ENCODE measurements at places on chromosomes 7 and 10. TPM values are rescaled to one million over a fixed set of nuclear protein-coding genes. Genes with fewer than 3 reads are reported as not detected.

GRCh38 chr10:4672201-4672600 lies 153.8 kb upstream of the AKR1E2 start:
- no peak overlapping the region for H3K4me3 ChIP-seq
- no peaks in the 10 kb centered on the region for H3K4me1 ChIP-seq

Gene FFAR4
- total RNA-seq, result 0.17 TPM

GRCh38 chr10:2301227-2301626 lies 563.9 kb upstream of the ADARB2 start:
- no peak overlapping the region for H3K4me3 ChIP-seq
- H3K27me3 ChIP-seq, result no peaks in the 10 kb centered on the region
- no peaks in the 10 kb centered on the region for H3K36me3 ChIP-seq
- H3K27ac ChIP-seq, result no peak overlapping the region
- no peaks in the 10 kb centered on the region for H3K4me1 ChIP-seq
- DNase-seq, result no peak

Gene MOGAT3
- total RNA-seq, result 1.8 TPM

- DNase-seq, result no peak
- H3K27me3 ChIP-seq, result no peaks in the 10 kb centered on the region
- H3K4me3 ChIP-seq, result no peak overlapping the region
- no peaks in the 10 kb centered on the region for H3K4me1 ChIP-seq
- no peak overlapping the region for H3K27ac ChIP-seq
Measured at GRCh38 chr10:6023661-6024333, 38.4 kb downstream of the IL2RA start.

Gene GPR15LG
- total RNA-seq, result not detected

Gene LDB3
- total RNA-seq, result 0.09 TPM

DNA sequence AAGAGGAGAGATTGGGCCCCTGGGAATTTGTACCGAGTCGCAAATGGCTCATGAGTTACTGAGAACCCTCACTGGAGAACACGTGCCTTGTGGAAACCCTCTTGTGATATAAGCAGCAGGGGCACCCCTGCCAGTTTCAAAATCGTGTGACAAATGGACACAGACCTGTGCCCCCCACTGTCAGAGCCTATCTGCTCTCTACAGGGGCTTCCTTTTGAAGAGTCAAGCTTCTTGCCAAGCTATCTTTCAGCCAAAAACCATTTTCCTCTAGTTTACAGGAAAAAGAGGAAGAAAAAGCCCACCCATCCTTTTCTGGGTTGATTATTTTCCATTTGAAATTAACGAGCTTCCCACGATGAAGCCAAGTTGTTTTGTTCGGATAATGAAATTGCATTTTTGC lies 64.1 kb upstream of the MPP7 start:
- DNase-seq, result no peak
- H3K27ac ChIP-seq, result no peak overlapping the region
- no peaks in the 10 kb centered on the region for H3K36me3 ChIP-seq
- no peaks in the 10 kb centered on the region for H3K4me1 ChIP-seq
- no peak overlapping the region for H3K4me3 ChIP-seq
- no peaks in the 10 kb centered on the region for H3K27me3 ChIP-seq

- H3K36me3 ChIP-seq, result no peaks in the 10 kb centered on the region
- no peak overlapping the region for H3K4me3 ChIP-seq
- H3K27ac ChIP-seq, result no peak overlapping the region
- no peak for DNase-seq
- H3K4me1 ChIP-seq, result no peaks in the 10 kb centered on the region
- no peaks in the 10 kb centered on the region for H3K27me3 ChIP-seq
Measured at GRCh38 chr7:4361774-4362173, 320.3 kb upstream of the FOXK1 start.

DNA sequence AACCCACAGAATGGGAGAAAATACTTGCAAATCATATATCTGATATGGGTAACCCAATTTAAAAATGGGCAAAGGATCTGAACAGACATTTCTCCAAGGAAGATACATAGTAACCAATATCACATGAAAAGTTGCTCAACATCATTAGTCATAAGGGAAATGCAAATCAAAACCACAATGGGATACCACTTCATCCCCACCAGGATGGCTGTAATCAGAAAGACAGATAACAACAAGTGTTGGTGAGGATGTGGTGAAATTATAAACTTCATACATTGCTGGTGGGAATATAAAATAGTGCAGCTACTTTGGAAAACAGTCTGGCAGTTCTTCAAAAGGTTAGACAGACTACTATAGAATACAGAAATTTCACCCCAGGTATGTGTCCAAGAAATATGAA lies 19.3 kb downstream of the AOC1 start:
- no peak for DNase-seq
- peaks cover 23% of the 10 kb centered on the region for H3K4me1 ChIP-seq
- H3K4me3 ChIP-seq, result no peak overlapping the region
- no peak overlapping the region for H3K27ac ChIP-seq
- no peaks in the 10 kb centered on the region for H3K27me3 ChIP-seq

DNA sequence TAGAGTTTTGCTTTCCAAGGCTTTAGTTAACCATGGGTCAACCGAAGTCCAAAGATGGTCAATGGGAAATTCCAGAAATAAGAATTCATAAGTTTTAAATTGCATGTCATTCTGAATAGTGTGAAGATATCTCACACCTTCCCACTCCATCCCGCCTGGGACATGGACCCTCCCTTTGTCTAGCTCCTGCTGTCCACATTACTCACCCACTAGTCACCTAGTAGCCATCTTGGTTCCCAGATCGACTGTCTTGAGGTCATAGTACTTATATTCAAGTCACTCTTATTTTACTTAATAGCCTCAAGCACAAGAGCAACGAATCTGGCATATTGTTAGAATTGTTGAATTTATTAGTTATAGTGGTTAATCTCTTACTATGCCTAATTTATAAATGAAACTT lies 366.6 kb downstream of the PRPF18 start:
- H3K36me3 ChIP-seq, result no peaks in the 10 kb centered on the region
- H3K27me3 ChIP-seq, result no peaks in the 10 kb centered on the region
- no peak for DNase-seq
- no peak overlapping the region for H3K4me3 ChIP-seq
- no peak overlapping the region for H3K27ac ChIP-seq
- H3K4me1 ChIP-seq, result no peaks in the 10 kb centered on the region

- no peaks in the 10 kb centered on the region for H3K4me1 ChIP-seq
- H3K27me3 ChIP-seq, result no peaks in the 10 kb centered on the region
- H3K36me3 ChIP-seq, result no peaks in the 10 kb centered on the region
- no peak overlapping the region for H3K4me3 ChIP-seq
- no peak for DNase-seq
Measured at GRCh38 chr7:16960337-16960965, 78.7 kb upstream of the AGR3 start.

DNA sequence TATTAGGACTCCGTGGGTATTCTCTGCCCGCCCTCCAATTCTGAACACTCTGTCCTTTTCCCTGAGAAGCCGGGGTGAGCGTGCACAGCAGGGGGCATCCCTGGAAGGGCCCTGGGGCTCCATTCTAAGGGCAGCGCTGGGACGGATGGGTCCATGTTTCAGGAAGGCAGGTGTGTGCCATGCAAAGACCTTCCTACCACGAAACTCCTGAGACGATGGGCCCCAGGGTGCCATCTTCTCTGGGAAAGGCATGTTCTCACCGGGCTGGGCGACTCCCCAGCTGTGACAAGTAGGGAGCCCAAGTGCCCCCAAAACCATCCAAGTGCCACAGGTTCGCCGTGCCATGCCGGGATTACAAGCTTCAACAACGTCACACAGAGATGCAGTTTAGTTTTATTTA lies 256.7 kb downstream of the DNAJB6 start:
- H3K4me1 ChIP-seq, result no peaks in the 10 kb centered on the region
- DNase-seq, result no peak
- H3K27me3 ChIP-seq, result peaks cover 3% of the 10 kb centered on the region
- H3K4me3 ChIP-seq, result no peak overlapping the region
- no peaks in the 10 kb centered on the region for H3K36me3 ChIP-seq
- no peak overlapping the region for H3K27ac ChIP-seq

Gene GBX1
- total RNA-seq, result not detected

Gene CFTR
- total RNA-seq, result 0.75 TPM

- H3K27me3 ChIP-seq, result no peaks in the 10 kb centered on the region
- H3K4me3 ChIP-seq, result no peak overlapping the region
- DNase-seq, result no peak
- H3K4me1 ChIP-seq, result peaks cover 16% of the 10 kb centered on the region
- H3K36me3 ChIP-seq, result no peaks in the 10 kb centered on the region
- H3K27ac ChIP-seq, result peak overlapping the region; percentile 45
Measured at GRCh38 chr7:80151274-80151665, 16.6 kb downstream of the GNAI1 start.

DNA sequence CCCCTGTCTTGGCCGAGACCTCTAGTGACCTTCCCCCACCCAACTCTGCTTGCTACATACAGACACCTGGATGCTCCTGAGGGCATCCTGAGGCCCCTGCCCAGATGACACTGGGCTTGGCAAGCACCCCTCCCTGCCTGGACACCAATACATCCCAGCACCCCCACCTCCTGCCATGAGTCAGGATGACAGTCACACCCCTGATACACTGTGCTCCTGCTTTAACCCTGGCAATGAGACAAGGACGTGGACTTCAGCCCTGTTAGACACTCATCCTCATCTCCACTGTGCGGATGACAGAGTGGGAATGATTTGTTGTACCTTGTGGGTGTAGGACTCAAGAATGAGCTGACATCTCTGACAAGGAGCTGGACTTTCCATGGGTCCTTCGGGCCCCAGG lies 186.3 kb upstream of the ADCY1 start:
- H3K27me3 ChIP-seq, result no peaks in the 10 kb centered on the region
- no peaks in the 10 kb centered on the region for H3K36me3 ChIP-seq
- no peak overlapping the region for H3K27ac ChIP-seq
